Spinal cord (tissue), 10 donors: ENCODE measurements at places on chromosomes 6 and 20. TPM values are rescaled to one million over a fixed set of nuclear protein-coding genes. Genes with fewer than 3 reads are reported as not detected.

The ASIP gene
- total RNA-seq, result 0.99 TPM

The LRRC73 gene
- total RNA-seq, result 1.8 TPM

The DEF6 gene
- 4.9 TPM for total RNA-seq

The PERP gene
- 7.3 TPM for total RNA-seq

The RFX6 gene
- not detected for total RNA-seq

The PSMG4 gene
- total RNA-seq, result 13.9 TPM

The EPPIN gene
- total RNA-seq, result 0.17 TPM

The DLL1 gene
- 10.4 TPM for total RNA-seq

The HAO1 gene
- not detected for total RNA-seq

The MBOAT1 gene
- total RNA-seq, result 18.5 TPM

The HLA-DQA1 gene
- total RNA-seq, result 0.99 TPM

The SLPI gene
- total RNA-seq, result 10.2 TPM

The CRYBG1 gene
- total RNA-seq, result 3.4 TPM

The HSPA1L gene
- total RNA-seq, result 4.8 TPM

The UBD gene
- total RNA-seq, result 0.50 TPM

The SFTA2 gene
- total RNA-seq, result not detected

The VSTM2L gene
- total RNA-seq, result 32.2 TPM
